ENCODE measurements at places on chromosomes 1 and 21.

- no peak for DNase-seq
Observed at GRCh38 chr1:19007491-19008441, 51.3 kb upstream of the IFFO2 start.

- no peak for DNase-seq
Observed at GRCh38 chr1:204266504-204267034, 52.8 kb upstream of the GOLT1A start.

GRCh38 chr1:234756066-234756774 lies 146.2 kb upstream of the IRF2BP2 start:
- DNase-seq = no peak

DNA sequence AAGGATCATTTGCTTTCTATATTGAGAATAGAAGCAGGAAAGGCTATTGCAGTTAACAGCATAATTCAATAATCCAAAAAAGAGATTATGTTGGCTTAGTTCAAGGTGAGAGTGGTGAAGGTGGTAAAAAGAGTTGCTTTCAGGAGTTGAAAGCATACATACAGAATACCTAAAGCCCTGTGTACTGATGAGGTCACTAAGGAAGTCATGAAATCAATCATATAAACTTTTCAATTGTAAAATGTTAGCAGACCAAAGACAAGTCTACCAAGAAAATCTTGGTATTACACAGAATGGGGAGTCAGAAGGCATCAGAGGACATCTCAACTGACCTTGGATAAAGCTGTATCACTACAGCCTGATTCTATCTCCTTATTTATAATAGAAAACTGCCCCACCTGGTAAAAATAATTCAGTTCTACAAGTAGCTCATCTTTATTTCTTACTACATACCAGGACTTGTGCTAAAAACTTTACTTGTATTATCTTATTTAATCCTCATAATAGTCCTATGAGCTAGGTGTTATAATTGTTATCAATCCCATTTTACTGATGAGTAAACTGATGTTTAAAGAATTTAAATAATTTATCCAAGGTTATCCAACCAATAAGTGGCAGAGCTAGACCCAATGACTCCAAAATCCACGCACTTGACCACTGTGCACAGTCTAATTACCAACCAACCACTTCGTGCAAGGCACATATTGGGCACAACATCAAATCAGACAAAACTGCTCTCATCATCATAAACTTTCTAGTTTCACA lies 40.9 kb downstream of the TUT4 start:
- DNase-seq = no peak

DNA sequence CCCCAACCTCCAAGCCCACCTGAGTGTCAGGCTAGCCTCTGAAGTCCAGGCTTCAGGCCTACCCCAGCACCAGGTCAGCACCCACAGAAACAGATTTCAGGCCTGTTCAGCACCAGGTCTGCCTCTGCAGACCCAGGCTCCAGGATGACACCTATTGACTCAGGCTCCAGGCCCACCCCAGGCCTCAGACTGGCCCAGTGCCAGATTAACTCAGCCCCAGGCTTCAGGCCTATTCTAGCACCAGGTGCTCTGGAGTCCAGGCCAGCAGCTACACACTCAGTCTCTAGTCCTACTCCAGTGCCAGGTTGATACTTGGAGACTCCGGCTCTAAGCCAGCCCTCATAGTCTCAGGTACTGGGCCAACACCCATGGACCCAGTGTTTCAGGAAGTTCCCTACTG lies 541.7 kb upstream of the PBX1 start:
- DNase-seq = no peak

- peak; percentile 79 for DNase-seq
Observed at GRCh38 chr1:26378088-26378878, 5.7 kb upstream of the ZNF683 start.

DNA sequence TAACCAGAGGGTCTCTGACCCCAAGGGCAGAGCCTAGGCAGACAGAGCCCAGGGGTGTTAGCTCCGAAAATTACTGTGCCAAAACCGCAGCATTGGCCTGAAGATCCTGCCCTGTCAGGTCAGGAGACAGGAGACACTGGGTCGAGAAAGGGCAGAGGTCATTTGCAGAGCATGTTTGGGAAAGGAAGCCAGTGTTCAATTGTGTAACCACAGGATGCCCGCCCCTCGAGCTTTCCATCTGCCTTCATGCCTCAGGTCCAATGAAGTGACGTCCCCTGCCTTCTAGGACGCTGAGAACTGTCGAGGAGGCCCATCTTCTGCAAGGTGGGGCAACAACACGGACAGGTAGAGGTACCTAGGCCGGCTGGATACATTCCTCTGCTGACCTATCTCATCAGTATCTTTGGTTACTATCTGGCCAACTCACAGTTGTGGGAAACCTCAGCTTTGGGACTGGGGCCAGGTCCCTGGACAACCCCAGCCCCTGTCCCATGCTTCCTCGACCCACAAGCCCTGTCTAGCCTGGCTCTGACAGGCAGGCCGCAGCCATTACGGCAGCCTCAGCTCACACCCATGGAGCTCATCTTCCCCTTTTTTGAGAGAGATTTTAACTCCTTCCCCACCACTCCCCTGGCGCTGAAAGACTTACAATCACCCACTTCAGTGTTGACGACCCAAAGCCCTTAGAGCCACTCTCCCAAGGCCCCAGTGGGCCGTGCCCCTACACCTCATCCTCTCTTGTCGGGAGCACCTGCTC lies 1.3 kb downstream of the ARL8A start:
- DNase-seq = peak; percentile 46

DNA sequence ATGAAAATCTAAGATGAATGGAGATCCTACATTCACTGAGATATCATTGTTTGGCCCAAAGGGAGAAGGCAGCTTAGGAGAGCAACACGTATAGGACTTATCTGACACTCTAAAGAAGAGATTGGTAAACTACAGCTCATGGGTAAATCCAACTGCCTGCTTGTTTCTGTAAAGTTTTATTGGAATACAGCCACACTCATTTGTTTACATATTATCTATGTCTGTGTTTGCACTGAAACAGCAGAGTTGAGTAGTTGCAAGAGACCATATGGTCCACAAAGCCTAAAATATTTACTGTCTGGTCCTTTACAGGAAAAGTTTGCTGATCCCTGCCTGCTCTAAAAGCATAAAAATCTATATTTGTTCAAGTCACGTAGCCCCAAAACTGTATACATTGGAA lies 14.3 kb upstream of the LRRC53 start:
- no peak for DNase-seq

- DNase-seq = no peak
Observed at GRCh38 chr21:44428281-44428960, 26.9 kb upstream of the LRRC3 start.

- DNase-seq = peak; percentile 44
Observed at GRCh38 chr1:27074175-27074780, 61.6 kb upstream of the TENT5B start.

- peak; percentile 43 for DNase-seq
Observed at GRCh38 chr1:89855413-89856123, 34.7 kb downstream of the LRRC8D start.

GRCh38 chr21:42081138-42081537 lies 10.0 kb downstream of the UMODL1 start:
- DNase-seq = no peak

DNA sequence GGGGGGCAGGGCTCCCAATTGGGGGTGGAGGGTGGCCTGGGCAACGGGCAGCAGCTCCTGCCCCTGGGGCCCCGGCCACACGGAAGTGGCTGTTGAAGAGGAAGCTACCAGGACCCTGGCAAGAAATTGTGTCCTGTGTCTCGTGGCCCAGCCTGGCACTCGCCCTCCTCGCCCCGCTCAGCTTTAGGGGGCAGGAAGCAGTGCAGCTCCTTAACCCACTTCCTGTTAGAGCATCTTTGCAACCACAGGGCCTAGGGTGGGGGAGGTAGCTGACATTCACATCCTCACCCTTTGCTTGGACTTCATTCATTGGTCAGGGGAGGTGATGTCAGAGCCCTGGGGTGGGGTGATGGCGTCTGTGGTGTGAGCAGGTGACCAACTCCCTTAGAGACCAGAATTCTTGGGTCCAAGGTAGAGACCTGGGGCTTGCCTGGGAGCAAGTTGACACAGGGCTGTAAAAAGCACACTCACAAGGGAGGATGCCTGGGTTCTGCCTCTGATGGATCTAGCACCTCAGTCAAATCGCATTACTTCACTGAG lies at the start of gene ARHGAP30:
Gene ARHGAP30, minus strand, starts transcription at position 161 of the 540 bp plus-strand sequence. CDS start 267 bp downstream, outside the sequence.
- no peak for DNase-seq

DNA sequence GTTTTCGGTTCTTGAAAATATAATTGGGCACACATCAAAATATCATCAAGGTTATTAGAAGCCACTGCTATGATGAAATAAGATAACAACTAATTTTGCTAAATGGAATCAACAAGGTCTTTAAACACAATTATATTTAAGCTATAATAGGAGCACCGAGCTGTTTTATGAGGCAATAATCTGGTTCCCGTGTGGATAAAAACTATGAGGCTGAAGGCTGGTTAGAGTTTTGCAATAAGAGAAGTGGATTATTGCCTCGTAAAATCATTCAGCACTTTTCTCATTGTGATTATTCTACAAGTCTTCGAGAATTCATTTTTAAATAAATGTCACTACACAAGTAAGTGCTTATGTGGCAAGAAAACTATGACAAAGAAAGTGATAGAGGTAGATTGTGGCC lies 975.7 kb upstream of the ADGRL2 start:
- DNase-seq = no peak

- peak; percentile 31 for DNase-seq
Observed at GRCh38 chr1:67020304-67020703, 33.6 kb downstream of the SLC35D1 start.

- peak; percentile 11 for DNase-seq
Observed at GRCh38 chr1:45979074-45979777, 153.2 kb downstream of the PIK3R3 start.

- DNase-seq = no peak
Observed at GRCh38 chr1:202416641-202417040, 68.1 kb downstream of the PPP1R12B start.

DNA sequence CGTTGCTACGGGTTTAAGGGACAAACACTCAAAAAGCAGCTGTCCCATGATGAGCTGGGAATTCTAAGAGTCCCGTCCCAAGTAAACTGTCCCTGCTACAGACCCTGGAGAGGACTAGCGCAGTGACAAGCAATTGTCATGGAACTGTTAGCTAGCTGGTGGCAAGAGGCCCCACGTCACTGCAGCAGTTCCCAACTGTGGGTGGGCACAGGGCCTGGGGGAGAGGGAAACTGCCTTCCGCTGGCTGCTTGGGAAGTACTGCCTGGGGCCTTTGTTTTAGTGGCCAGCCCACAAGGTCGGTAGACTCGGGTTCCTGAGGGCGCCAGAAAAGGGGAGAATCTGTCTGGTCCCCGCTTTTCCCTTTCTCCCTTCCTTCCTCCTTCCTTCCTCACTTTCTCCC lies 97.4 kb downstream of the LACTBL1 start:
- DNase-seq = no peak

- DNase-seq = no peak
Observed at GRCh38 chr1:193275773-193276172, 89.4 kb upstream of the B3GALT2 start.

GRCh38 chr1:115642168-115643072 lies 650 bp downstream of the VANGL1 start:
- DNase-seq = peak; percentile 68

GRCh38 chr1:23923592-23924499 lies 10.7 kb upstream of the CNR2 start:
- DNase-seq = peak; percentile 36

- DNase-seq = no peak
Observed at GRCh38 chr21:31253684-31254083, 90.4 kb downstream of the TIAM1 start.

DNA sequence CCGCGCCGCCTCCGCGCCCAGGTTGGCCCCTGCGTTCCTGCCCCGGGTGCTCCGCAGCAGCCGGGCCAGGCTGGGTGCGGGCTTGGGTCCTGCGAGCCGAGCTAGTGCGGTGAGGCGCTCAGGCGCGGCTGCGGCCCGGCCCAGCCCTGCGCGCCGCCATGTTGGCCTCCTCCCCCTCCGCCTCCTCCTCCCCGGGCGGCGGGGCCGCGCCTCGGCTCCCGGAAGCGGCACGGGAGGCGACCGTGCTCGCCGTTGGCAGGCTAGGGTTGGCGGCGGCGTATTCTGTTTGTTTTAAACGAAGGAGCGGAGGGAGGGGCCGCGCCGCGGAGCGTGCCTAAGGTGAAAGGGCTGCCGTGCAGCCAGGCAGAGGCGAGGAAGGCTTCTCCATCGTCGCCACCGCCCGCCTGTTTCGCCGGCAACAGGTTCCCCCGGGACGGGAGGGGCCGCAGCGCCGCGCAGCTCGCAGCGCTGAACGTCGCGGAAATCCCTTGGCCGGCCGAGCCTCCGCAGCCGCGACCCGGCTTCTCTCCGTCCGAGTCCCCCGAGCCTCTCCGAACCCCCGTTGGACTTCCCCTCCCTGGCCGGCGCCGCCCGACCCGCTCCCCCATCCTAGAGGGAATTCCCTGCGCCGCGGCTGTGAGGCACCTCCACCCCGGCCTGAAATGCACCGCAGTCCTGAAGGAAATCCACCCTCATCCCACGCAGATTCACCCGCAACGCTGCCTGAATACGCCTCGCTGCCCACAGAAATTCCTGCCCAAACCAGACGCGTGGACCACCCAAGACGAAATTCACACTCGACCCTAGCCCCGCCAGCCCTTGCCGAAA lies at the start of gene USP24:
Gene USP24, minus strand, starts transcription at position 171 of the 828 bp plus-strand sequence. CDS start 251 bp downstream, outside the sequence.
- DNase-seq = peak; percentile 91

GRCh38 chr1:170351366-170351946 lies 180.5 kb upstream of the GORAB start:
- DNase-seq = no peak

DNA sequence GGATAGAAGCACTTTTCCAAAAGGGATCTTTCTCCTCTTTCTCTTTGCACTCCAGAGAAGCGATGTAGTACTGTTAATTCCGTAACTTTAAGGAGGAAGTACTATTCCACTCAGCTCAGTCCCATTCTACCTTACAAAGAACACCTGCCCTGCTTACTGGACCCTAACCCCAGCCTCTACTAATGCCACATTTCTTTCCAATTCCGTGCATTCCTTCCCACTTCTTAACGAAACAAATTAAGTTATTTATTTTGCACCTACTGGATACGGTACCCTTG lies 511 bp downstream of the NDC1 start:
- peak; percentile 13 for DNase-seq

DNA sequence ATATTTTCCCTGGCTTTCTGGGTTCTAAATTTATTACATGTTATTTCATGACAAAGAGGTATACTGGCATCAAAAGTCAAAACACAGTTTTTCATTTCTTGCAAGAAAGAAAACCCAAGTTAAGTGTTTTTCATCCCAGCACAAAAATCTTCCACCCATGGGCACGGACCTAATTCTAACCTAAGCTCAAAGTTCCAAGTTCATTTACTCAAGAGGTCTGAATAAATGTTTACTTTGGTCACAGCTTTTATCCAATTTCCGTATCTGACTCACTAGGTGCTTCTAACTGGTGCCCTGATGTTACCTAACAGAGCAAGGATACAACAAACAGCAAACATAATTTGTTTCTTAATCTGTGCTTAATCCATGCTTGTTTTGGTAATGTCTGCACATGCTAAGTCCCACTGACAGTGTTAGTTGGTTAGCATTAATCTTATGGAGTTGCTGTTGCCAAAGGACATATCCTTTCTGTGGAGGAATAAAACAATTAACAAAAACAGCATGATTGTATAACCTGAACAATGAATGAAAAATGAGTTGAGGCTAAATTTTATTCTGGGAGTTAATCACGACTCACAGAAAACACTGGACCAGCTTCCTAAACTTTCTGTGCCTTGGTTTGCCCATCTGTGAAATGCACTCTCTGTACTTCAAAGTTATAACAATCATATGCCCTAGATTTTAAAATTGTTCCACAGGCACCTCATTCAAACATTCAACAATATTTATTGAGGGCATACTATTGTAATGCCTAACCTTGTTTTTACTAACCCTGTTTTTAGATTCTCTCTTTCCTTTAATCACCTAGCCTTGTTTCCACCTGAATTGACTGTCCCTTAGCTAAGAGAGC lies 4.2 kb upstream of the CHD1L start:
- DNase-seq = no peak

All from AG08396 (cell line).